ENCODE measurements at places on chromosomes 3 and 15. TPM values are rescaled to one million over a fixed set of nuclear protein-coding genes. Genes with fewer than 3 reads are reported as not detected.

The HRG gene
- total RNA-seq: not detected

The CTDSPL gene
- 1.8 TPM for total RNA-seq

The HTR3E gene
- total RNA-seq: not detected

The TERB2 gene
- not detected for total RNA-seq

The SI gene
- total RNA-seq: not detected

The ISG20 gene
- total RNA-seq: 137 TPM

The FOXP1 gene
- 185 TPM for total RNA-seq

The FGF12 gene
- not detected for total RNA-seq

Data from natural killer cell (primary cell).